CD4-positive, CD25-positive, alpha-beta regulatory T cell (primary cell): ENCODE measurements at places on chromosomes 7 and 10. TPM values are rescaled to one million over a fixed set of nuclear protein-coding genes. Genes with fewer than 3 reads are reported as not detected.

- H3K4me1 ChIP-seq = peaks cover 26% of the 10 kb centered on the region
- H3K36me3 ChIP-seq = no peaks in the 10 kb centered on the region
- no peak for DNase-seq
- H3K27me3 ChIP-seq = peaks cover 25% of the 10 kb centered on the region
- H3K4me3 ChIP-seq = peak overlapping the region; percentile 51
These were observed 2.5 kb upstream of the TMEM178B start for GRCh38 chr7:141071260-141071854.

DNA sequence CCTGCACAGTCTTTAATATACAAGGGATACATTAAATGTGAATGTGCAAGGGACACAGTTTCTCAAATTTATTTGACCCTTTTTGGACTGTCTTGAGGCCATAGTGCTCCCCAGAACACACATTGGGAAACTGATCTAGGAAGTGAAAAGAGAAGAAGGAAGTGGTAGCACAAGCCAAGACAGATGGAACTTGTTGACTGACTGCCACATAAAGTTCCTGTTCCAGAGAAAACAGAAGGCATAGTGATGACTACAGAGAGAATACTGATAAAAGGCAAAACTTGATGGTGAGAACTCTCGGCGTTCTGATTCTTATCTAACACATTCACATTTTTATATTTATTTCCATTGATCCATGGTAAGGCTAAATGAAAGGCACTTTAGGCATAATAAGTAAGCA is 1216.4 kb downstream of the CNTNAP2 start:
- H3K27me3 ChIP-seq = no peaks in the 10 kb centered on the region
- DNase-seq = no peak
- no peak overlapping the region for H3K4me3 ChIP-seq
- H3K27ac ChIP-seq = no peak overlapping the region

DNA sequence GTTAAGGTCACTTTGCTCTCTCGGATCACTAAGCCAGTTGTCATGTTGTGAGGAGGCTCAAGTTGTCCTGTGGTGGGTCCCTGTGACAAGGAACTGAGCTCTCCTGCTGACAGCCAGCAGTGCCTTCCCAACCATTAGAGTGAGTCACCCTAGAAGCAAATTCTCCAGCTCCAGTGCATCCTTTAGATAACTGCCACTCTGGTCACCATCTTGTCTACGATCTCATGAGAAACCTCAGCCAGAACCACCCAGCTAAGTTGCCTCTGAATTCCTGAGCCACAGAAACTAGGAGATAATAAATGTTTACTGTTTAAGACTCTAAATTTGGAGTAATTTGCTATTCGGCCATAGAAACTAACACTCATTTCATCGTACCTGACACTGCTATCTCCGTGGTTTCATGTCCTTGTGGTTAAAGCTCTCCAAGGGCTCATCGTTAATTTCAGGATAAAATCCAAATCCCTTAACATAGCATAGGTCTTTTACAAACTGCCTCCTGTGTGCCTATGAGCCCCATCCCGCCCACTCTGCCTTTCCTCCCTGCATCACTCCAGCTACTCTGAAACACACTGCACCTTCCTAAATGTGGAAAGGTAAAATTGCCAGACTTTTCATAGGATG is 56.5 kb upstream of the WIPF3 start:
- H3K4me1 ChIP-seq = no peaks in the 10 kb centered on the region
- H3K27ac ChIP-seq = no peak overlapping the region
- no peaks in the 10 kb centered on the region for H3K27me3 ChIP-seq
- no peak overlapping the region for H3K4me3 ChIP-seq

DNA sequence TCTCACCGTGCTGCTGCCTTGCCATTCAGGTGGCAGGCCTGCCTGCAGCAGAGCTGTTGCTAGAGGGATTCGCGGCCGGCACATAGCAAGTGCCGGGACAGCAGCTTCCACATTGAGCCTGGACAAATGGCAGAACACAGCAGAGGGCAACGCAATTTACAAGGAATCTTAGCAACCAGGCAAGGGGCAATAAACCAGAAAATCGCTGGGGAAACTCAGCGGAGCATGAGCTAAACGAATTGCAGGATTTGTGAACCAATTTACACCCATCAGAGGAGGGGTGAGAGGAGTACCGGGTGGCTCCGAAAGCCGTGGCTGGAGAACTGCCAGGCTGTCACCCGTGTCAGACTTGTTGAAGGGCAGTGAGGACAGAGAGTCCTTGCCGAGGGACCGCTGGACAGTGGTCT is 58.6 kb upstream of the LOXL4 start:
- no peak for DNase-seq
- H3K27ac ChIP-seq = no peak overlapping the region

The PRR15 gene
- polyA plus RNA-seq = not detected

GRCh38 chr10:131691481-131692090 is 209.2 kb upstream of the PPP2R2D start:
- no peaks in the 10 kb centered on the region for H3K4me1 ChIP-seq
- H3K36me3 ChIP-seq = no peaks in the 10 kb centered on the region
- no peak overlapping the region for H3K4me3 ChIP-seq
- H3K27ac ChIP-seq = no peak overlapping the region
- no peaks in the 10 kb centered on the region for H3K27me3 ChIP-seq

- peaks cover 18% of the 10 kb centered on the region for H3K36me3 ChIP-seq
- H3K27me3 ChIP-seq = no peaks in the 10 kb centered on the region
- H3K27ac ChIP-seq = no peak overlapping the region
- no peak for DNase-seq
- peaks cover 7% of the 10 kb centered on the region for H3K4me1 ChIP-seq
These were observed 29.1 kb downstream of the UBE2H start for GRCh38 chr7:129923709-129924108.

The SLC13A1 gene
- polyA plus RNA-seq = not detected

The ATP6V1F gene
- polyA plus RNA-seq = 306 TPM

- no peaks in the 10 kb centered on the region for H3K36me3 ChIP-seq
- H3K27me3 ChIP-seq = no peaks in the 10 kb centered on the region
- H3K4me1 ChIP-seq = peaks cover 6% of the 10 kb centered on the region
- H3K4me3 ChIP-seq = no peak overlapping the region
- no peak for DNase-seq
These were observed 15.2 kb upstream of the DNAAF5 start for GRCh38 chr7:711093-711921.

The CUTC gene
- polyA plus RNA-seq = 62.7 TPM

DNA sequence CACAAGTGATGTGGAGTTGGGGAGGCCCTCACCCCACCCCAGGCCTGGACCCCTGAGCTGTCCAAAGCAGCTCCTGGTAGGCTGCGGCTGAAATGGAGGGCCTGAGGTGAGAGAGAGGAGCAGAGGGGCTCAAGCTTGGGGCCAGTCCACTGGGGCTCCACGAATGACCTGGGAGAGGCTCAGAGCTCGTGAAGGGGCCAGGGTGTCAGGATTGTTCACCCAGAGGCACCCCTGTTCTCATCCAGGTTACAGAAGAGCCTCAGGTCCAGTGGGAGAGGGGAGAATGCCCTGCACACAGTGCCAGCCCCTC is 102.2 kb upstream of the RET start:
- no peaks in the 10 kb centered on the region for H3K36me3 ChIP-seq
- no peak for DNase-seq
- H3K27me3 ChIP-seq = no peaks in the 10 kb centered on the region
- no peaks in the 10 kb centered on the region for H3K4me1 ChIP-seq

DNA sequence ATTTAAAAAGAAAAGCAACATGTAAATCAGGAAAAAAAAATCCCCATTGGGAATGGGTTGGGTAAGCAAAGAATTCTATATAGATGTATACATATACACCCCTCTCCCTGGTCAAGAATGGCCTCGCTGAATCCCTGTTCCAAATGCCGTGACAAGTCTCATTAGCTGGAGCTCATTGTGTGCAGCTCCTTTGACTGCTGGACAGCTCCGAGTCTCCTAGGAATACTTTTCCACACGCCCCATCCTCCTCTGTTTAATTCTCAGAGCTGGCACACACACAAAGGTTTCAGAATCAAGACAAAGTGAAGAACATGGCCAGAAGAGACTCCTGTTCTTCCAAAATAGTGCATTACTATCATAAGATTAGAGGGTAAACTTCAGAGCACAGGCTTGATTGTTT is 130.9 kb upstream of the MKLN1 start:
- no peaks in the 10 kb centered on the region for H3K4me1 ChIP-seq
- no peak overlapping the region for H3K4me3 ChIP-seq
- no peaks in the 10 kb centered on the region for H3K36me3 ChIP-seq
- no peak overlapping the region for H3K27ac ChIP-seq

The PRF1 gene
- 187 TPM for polyA plus RNA-seq

DNA sequence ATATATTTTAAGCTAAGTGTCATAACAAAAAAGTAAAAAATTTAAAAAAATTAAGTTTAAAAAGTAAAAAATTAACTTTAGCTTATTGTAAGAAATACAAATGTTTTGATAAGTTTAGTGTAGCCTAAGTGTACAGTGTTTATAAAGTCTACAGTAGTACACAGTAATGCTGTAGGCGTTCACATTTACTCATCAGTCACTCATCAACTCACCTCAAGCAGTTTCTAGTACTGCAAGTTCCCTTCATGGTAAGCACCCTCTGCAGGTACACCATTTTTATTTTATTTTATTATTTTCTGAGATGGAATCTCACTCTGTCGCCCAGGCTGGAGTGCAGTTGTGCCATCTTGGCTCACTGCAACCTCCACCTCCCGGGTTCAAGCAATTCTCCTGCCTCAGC is 316.0 kb downstream of the FGFR2 start:
- no peak overlapping the region for H3K4me3 ChIP-seq
- DNase-seq = no peak
- no peaks in the 10 kb centered on the region for H3K36me3 ChIP-seq
- no peaks in the 10 kb centered on the region for H3K4me1 ChIP-seq
- no peaks in the 10 kb centered on the region for H3K27me3 ChIP-seq

- DNase-seq = no peak
- H3K36me3 ChIP-seq = peaks cover 44% of the 10 kb centered on the region
- no peaks in the 10 kb centered on the region for H3K27me3 ChIP-seq
- H3K4me1 ChIP-seq = no peaks in the 10 kb centered on the region
These were observed 110.4 kb downstream of the OSBPL3 start for GRCh38 chr7:24869572-24869971.

The GBX1 gene
- polyA plus RNA-seq = not detected

The ITGA8 gene
- not detected for polyA plus RNA-seq

GRCh38 chr10:9451211-9451773 is 1396.8 kb downstream of the GATA3 start:
- H3K36me3 ChIP-seq = no peaks in the 10 kb centered on the region
- H3K27ac ChIP-seq = no peak overlapping the region
- DNase-seq = no peak
- H3K4me3 ChIP-seq = no peak overlapping the region

The REPIN1 gene
- 22.5 TPM for polyA plus RNA-seq

- DNase-seq = no peak
- H3K36me3 ChIP-seq = no peaks in the 10 kb centered on the region
- H3K27me3 ChIP-seq = no peaks in the 10 kb centered on the region
- H3K4me3 ChIP-seq = no peak overlapping the region
- H3K27ac ChIP-seq = no peak overlapping the region
These were observed 32.8 kb downstream of the CPVL start for GRCh38 chr7:29113384-29114102.

GRCh38 chr10:31728698-31729224 is 199.9 kb downstream of the ARHGAP12 start:
- H3K4me3 ChIP-seq = no peak overlapping the region
- no peaks in the 10 kb centered on the region for H3K36me3 ChIP-seq
- no peaks in the 10 kb centered on the region for H3K4me1 ChIP-seq
- DNase-seq = no peak
- no peak overlapping the region for H3K27ac ChIP-seq
- H3K27me3 ChIP-seq = peaks cover 10% of the 10 kb centered on the region

GRCh38 chr10:125057158-125058001 is 103.0 kb downstream of the CTBP2 start:
- H3K36me3 ChIP-seq = no peaks in the 10 kb centered on the region
- no peak overlapping the region for H3K4me3 ChIP-seq
- no peak for DNase-seq
- H3K27ac ChIP-seq = no peak overlapping the region

- no peaks in the 10 kb centered on the region for H3K36me3 ChIP-seq
- no peaks in the 10 kb centered on the region for H3K27me3 ChIP-seq
- no peak for DNase-seq
- H3K4me3 ChIP-seq = no peak overlapping the region
These were observed 96.7 kb upstream of the PDCD4 start for GRCh38 chr10:110775020-110775375.

DNA sequence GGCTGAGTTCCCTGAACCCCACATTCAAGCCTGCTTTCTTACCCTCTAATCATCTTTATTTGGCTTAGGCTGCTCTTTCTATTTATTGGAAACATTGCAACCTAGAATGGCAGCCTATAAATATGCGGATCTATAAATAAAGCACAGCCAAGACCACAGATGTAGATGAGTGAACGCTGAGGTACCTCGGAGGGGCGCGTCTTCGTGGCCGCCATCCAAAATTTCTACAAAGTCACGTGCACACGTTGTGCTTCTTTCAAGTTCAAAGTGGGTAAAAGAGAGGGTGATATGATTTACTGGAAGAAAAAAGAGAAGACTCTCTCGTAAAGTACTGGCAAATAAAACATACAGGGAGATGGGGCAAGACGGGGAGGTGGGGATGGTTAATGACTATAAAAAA is 132.6 kb upstream of the RSU1 start:
- no peaks in the 10 kb centered on the region for H3K36me3 ChIP-seq
- H3K27me3 ChIP-seq = no peaks in the 10 kb centered on the region

DNA sequence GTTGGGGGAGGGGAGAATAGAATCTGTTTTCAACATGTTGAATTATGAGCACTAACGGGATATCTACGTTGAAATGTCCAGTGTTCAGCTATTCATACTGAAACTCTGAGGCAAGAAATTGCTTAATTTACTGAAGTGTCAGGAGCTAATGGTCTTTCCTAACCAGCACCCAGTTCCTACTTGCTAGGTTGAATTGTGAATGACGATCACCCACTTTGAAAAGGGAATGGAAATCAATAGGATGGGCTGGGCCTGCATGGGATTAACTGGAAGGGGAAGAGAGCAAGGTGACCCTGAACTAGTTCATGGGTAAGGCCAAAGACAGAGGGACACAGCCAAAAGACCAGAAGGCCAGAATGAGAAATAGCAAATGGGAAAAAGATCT is 51.3 kb downstream of the HIPK2 start:
- H3K4me1 ChIP-seq = peaks cover 4% of the 10 kb centered on the region
- no peak for DNase-seq
- H3K27ac ChIP-seq = no peak overlapping the region
- H3K27me3 ChIP-seq = no peaks in the 10 kb centered on the region
- H3K36me3 ChIP-seq = no peaks in the 10 kb centered on the region

The PNLIPRP2 gene
- polyA plus RNA-seq = not detected

The A1CF gene
- not detected for polyA plus RNA-seq

DNA sequence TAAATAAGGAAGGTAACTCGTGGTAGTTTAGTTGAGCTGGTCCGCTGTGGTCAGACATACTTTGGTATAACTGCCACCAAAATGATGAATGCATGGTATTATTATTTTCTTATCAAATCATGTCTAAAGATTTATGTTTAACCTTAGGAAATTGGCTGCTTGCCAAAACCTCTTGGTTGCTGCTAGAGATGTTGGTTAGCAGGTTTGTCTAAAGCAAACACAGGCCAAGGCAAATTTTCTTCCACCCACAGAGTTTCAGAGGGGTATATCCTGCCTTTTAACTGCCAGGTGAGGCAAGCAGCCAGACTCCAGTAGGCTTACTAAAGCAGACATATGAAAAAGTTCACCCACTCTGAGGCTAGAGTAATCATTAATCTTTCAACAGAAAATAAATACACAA is 101.4 kb downstream of the SEMA3E start:
- no peaks in the 10 kb centered on the region for H3K36me3 ChIP-seq
- DNase-seq = no peak
- no peak overlapping the region for H3K4me3 ChIP-seq
- no peak overlapping the region for H3K27ac ChIP-seq
- no peaks in the 10 kb centered on the region for H3K4me1 ChIP-seq
